AG10803 (cell line): ENCODE measurements at places on chromosomes 7 and 10.

- DNase-seq, result no peak
Measured at GRCh38 chr10:21747809-21748208, 213.8 kb downstream of the MLLT10 start.

DNA sequence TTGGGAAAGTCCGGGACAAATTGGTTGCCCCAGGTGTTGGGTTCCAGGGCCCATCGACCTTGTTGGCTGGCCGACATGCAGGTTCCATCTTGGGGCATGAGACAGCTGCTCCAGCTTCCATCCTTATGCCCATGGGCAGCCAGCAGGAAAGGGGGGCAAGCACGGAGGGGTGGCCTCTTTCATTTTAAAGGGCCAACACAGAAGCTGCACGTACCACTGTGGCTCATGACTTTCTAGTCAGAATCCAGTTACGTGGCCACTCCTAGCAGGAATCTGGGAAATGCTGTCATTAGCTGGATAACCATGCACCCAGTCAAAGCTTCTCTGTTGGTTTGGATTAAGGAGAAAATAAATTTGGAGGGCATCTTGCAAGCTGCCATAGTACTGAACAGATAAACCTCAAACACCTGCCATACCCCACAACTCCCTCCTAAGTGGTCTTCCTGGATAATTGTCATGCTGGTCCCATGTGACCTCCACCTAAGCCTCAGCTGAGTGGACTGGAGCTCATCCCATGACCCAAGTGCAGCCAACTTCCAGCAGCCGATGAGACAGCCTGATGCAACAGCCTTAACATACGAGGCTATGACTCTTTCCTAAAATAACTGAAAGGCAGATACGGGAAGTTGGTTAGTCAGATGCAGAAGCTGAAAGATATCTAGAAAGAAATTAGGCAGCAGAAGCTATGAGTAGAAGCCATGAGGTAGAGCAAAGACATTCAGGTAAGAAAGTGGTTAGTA, 21.4 kb upstream of the GSDME start:
- DNase-seq, result peak; percentile 95

DNA sequence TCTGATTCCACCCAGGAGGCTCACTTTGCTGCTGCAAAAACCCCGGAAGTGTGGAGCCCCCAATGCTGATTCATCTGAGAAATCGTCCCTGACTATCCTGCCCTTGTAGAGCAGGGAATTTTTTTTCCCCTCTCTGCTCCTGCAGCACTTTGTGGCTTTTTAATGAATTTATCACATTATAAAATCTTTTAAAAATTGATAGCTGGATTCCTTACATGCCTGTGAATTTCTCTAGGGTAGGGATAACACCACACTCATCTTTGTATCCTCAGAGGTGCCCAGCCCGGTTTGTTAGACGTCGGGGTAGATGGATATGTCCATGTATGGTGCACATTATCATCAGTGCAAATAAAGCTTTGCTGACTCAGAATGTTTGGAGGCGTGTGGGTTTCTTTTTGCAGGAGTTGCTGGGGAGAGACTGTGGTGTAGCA, 185.7 kb downstream of the STK31 start:
- no peak for DNase-seq

- DNase-seq, result peak; percentile 34
Measured at GRCh38 chr10:93813507-93814465, 56.0 kb downstream of the LGI1 start.

GRCh38 chr10:6396652-6397051, 183.4 kb downstream of the PRKCQ start:
- peak; percentile 99 for DNase-seq

DNA sequence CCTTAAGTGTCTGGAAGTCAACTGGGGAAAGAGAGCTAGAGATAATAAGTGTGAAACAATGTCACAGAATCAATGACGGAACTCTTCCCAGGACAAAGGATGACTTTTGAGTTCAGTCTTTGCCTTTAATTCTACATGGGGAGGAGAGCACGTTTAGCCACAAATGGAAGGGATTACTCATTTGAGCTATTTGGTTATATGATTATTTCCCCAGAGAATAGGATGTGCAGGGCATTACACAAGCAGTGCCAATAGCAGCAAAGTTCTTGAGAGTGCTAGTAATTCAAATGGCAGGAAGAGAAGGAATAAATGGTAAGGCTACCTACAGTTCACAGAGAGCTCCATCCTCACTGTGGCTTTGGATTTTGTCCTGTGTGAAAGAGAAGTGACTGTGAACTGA, 6.0 kb downstream of the EGFR start:
- peak; percentile 87 for DNase-seq

- no peak for DNase-seq
Measured at GRCh38 chr7:85413718-85414117, 226.9 kb upstream of the SEMA3D start.

- no peak for DNase-seq
Measured at GRCh38 chr7:99790407-99790806, 6.4 kb upstream of the CYP3A4 start.

DNA sequence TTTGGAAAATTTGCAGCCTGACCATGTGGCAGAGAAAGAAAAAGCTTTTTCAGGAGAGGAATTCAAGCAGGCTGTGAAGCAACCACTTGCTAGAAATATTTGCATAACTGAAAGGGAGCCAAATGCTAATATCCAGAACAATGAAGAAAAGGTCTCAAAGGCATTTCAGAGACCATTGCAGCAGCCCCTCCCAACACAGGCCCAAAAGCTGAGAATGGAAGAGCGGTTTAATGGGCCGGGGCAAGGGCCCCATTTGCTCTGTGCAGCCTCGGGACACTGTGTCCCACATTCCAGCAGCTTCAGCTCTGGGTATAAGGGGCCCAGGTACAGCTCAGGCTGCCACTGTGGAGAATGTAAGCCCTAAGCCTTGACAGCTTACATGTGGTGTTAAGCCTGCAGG, 918.1 kb upstream of the POT1 start:
- DNase-seq, result no peak

DNA sequence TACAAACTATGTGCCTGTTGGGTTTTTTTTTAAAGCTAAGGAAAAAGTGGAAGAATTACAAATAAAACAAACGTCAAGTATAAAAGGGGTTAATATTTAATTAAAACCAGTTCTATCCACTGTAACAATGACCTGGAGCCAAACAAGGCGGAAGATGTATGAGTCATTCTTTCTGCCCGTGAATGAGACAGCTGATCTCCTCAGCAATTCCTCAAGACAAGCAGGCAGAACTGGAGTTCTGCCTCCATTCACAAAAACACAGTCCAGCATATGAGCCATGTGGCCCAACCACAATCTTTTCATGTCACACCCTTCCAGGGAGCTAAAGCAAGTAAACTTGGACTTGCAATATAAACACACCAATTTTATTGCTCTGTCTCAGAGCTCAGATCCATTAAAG, 8.4 kb downstream of the ETV1 start:
- peak; percentile 97 for DNase-seq

DNA sequence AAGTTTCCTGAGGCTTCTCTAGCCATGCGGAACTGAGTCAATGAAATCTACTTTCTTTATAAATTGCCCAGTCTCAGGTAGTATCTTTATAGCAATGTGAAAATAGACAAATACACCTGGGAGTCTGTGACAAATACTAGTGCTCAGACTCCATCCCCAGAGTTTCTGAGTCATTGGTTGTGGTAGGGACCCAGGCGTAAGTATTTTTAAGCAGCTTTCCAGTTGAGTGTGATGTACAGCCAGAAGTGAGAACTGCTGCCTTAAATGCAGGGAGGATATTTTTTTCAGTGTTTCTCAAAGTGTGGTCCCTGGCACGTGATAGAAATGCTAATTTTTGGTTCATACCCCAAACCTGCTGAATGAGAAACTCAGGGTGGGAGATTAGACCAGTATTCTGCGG, 121.7 kb downstream of the SORCS3 start:
- DNase-seq, result no peak

DNA sequence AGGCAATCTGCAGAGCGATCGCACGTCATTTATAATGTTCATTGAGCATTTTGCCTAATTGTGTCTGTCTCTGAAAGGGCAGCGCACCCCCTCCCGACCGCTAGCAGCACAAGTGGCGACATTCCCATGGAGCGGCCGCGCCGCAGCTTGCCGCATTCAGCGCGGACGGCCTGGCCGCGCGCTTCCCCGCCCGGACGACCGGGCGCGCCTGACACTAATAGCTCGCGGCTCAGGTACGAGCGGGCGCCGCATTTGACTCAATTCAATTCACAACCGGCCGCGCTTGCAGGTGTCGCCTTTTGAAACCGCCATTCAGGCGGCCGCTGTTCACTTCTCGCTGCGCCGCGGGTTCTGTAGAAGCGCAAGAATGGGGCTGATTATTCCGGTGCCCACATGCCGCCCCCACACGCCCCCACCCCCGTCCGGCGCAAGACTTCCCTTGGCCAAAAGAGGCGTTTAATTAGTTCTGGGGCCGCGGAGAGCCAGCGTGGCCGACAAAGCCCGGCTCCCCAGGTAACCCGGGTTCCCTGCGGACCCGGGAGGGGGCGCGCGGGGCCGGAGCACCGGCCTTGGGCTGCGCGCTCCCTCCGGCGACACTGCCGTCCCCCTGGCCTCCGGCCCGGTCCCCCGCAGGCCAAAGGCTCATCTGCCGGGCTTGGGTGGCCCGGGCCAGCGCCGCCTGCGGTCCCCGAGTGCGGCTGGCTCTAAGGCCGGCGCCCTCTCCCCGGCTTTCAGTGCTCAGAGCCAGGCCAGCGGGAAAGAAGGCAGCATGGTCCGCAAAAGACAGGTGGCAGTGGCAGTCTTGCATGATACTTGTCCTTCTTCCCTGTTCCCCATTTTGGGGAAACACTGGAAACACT, 18.7 kb upstream of the PTF1A start:
- no peak for DNase-seq

DNA sequence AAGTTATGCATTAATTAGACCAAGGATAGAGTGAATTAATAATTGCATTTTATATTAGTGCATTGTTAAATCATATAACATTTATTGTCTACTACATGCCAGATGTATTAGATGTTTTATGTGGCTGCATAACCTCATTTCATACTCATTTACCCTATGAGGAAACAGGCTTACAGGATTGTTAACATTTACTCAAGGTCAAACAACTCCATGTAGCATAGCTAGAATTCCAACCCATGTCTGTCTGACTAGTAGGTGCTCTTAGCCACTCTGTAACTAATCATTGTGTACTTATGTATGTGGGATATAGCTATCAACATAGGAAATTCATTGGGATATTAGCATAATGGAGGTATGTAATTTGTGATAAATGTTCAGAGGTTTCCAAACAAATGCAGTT, 46.3 kb downstream of the PHYHIPL start:
- DNase-seq, result peak; percentile 26

DNA sequence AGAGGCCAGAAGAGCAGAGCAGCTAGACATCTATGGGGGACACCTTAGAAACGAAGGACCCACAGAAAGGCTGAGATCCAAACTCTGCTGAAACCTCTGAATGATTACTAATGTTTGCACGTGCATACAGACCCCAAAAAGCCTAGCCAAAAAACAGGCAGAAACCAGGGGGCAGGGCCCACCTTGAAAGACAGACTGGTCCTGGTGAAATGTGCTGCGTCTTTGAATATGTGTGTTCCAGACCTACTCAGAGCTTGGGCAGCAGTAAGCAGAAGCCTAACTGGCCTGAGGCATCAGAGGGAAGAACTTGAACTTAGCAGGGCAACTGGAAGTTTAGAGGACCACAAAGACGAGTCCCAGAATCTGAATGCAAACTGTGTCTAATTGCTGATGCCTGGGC, 251.8 kb downstream of the TEX36 start:
- DNase-seq, result no peak

- DNase-seq, result peak; percentile 22
Measured at GRCh38 chr7:2313450-2314208, 612 bp downstream of the SNX8 start.

- no peak for DNase-seq
Measured at GRCh38 chr10:54133203-54133602, 667.8 kb downstream of the PCDH15 start.

GRCh38 chr7:75996476-75996875, 2.1 kb upstream of the TMEM120A start:
- DNase-seq, result no peak

DNA sequence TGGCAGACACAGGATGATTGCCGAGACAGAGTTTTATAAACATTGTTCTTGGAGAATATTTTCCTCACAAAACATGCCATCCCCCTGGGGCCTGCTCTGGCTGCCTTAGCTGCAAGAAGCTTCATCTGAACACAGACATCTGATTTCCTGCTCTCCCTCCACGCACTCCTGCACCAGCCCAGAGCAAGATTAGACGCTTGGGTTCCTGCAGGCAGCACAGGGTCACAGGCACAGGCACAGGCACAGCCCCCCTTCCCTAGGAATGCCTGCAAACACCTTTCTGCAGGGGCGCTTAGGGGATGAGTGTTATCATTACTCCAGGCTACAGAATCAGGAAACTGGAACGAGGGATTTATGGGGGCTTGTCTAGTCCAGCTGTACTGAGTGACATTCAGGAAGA, 450.3 kb downstream of the GRID1 start:
- no peak for DNase-seq

DNA sequence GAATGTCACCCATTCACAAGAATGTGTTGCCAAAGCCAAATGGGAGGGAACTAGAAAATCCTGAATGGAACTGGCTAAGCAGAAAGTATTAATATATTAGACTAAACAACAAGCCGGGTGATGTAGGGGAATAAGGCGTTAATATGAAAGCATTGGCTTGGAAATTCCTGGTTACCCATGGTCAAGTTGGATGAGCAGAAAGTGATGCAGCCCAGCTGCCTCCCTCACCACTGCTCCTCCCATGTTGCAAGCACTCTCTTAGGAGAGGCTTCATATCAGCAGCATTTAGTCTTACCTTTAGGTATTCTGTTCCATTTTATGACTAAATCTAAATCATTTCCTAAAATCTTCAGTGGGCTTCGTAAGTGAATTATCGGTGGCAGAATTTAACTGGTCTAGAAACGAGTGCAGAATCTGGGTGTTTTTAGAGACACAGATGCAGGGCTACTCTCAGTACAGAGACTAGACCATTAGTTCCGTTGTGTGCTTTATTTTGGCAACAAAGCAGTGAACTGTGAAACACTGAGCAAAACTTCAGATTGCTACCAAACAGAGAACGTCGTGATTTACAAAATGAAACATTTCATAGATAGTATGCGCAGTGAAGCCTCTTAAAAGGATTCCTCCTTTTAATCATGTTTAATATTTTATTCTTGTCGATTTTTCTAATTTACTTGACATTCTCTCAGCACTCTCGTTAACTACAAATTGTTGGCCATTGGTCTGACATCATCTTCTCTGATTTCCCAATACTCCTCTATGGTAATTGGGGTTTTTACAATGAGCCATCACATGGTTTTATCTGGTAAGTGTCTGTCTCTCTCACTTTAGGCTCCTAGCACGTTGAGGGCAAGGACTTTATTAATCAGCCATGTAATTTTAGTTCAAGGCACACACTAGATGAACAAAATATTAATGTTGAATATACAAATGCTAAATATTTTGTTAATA, 22.0 kb upstream of the HGF start:
- no peak for DNase-seq

- no peak for DNase-seq
Measured at GRCh38 chr7:146129296-146129695, 12.7 kb downstream of the CNTNAP2 start.

DNA sequence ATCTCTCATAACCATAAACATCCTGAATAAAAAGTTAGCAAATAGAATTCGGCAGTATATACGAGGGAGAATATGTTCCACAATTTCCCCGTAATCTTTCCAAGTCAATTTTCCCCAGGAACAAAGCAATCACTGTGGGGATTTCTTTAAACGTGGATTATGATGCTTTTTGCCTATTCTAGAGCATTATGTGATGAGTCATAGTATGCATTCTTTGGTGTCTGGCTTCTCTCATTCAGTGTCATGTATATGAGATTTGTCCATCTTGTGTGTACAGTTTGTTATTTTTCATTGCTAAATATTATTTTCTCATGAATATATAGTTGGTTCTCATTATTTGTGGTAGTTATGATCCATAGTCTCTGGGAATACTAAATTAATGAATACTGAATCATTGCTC, 9.9 kb upstream of the OR9A4 start:
- no peak for DNase-seq
